ENCODE measurements at places on chromosomes 7 and 10.

GRCh38 chr7:86745013-86745745 is 101.5 kb downstream of the GRM3 start:
- DNase-seq, result no peak

GRCh38 chr7:44898039-44898438 is 12.7 kb upstream of the PURB start:
- no peak for DNase-seq

- DNase-seq, result peak; percentile 87
Observed at GRCh38 chr7:139680676-139681462, 96.9 kb downstream of the HIPK2 start.

DNA sequence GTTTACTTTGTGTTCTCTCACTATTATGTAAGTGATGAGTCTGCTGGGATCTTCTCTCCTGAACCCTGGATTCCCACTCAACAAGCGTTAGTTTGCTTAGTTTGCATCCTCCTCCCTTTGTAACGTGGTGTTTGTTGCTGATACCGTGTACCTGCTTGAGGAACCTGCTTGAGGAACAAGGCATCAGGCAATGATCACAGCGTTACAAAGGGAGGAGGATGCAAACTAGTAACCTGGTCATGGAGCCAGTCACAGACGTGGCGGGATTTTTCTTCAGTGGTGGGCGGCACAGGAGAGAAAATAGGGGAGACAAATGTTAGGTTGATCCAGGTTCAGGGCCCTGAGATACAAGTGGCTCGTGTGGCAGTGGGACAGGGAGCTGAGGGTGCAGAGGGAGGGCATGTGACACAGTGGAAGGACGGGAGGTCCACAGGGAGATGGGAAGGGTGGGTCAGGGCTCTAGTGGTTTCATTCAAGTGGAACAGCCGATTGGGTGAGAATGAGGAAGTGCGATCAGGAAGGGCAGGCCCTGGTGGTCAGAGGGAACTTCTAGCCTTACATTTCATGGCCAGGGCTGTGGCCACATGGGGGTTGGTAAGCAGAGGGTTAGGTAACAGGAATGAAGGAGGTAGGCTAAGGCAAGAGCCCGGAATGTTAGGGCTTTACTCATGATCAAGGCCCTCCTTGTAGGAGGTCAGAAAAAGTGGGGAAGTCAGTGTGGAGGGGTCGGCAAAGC is 38.0 kb downstream of the SNX10 start:
- DNase-seq, result no peak

DNA sequence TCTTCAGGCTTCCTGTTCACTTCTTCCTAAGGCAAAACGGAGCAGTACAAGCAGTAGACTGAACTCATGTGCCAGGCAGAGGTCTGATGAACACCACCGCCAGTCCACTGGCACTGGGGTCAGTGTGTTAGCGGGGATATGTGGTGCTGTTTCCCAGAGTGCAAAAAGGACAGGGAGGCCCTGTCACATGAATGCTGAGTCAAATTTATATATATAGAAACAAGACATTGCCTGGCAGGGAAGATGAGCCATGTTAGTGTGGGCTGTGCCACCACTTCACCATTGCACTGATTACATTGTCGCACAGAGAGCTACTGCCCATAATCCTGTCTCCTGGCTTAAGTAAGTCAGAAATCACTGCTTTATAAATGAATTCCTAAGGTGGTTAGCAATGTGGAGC is 122.2 kb upstream of the AMPH start:
- DNase-seq, result no peak

GRCh38 chr7:151687523-151688235 is 168.0 kb upstream of the RHEB start:
- DNase-seq, result peak; percentile 88

All from aorta (tissue), 5 donors.